NCI-H1436 treated with DMSO at 0.1 percent for 48 hours (cell line): ENCODE measurements at places on chromosomes 13 and 19.

GRCh38 chr19:45275370-45275971, 24.4 kb downstream of the MARK4 start:
- no peak for DNase-seq

DNA sequence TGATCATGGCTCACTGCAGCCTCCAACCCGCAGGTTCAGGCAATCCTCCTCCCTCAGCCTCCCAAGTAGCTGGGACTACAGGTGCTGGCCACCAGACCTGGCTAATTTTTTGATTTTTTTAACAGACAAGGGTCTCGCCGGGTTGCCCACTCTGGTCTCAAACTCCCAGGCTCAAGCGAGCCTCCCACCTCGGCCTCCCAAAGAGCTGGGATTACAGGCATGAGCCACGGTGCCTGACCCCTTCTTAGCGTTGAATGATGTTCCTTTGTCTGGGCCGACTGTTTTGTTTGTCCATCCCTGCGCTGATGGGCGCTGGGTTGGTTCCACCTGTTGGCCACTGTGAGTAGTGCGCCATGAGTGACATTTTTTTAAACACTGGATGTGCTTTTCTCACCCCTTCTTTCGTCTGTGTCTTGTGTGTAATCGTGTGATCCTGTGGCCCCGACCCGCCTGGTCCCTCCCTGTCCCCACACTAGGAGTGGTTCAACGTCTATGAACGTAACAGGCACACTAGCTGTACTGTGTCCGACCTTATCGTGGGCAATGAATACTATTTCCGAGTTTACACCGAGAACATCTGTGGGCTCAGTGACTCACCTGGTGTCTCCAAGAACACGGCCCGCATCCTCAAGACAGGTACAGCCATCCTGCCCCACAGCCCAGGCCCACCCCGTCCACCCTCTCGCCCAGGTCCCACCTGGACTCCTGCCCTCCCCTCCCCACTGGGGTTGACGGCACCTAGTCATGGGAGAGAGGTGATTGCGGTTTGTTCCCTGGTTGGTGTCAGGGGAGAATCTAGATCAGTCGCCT, 15.0 kb upstream of the EMC10 start:
- DNase-seq = no peak

GRCh38 chr13:76314495-76314894, 571.7 kb downstream of the KCTD12 start:
- no peak for DNase-seq

- DNase-seq = no peak
These were observed 564.1 kb downstream of the DCT start for GRCh38 chr13:93915269-93915809.

- DNase-seq = no peak
These were observed 287.5 kb downstream of the ZNF536 start for GRCh38 chr19:30659638-30660037.

DNA sequence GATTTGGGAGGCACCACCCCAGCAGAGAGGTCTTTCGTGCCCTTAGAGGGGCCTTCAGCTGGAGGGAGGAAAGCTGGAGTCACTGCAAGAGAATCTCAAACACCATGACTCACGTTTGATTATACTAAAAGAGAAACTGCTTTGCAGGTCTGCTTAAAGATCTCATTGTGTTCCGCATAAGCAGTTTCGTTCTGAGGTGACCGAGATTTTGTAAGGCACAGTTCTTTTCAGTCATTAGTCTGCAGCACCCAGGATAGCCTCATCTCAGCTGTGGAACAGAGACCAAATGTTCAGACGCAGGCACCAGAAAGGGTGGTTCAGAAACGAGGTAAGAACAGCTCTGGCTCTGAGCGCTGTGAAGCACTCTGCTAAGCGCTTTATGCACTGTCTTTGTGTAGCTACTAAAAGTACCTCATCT, 71.2 kb upstream of the GTF3A start:
- DNase-seq = no peak

GRCh38 chr19:51739466-51740213, 12.0 kb downstream of the FPR1 start:
- DNase-seq = no peak

- DNase-seq = no peak
These were observed 359.3 kb upstream of the PCDH20 start for GRCh38 chr13:61774903-61775302.

GRCh38 chr13:40130871-40131636, 475.6 kb downstream of the COG6 start:
- DNase-seq = no peak

DNA sequence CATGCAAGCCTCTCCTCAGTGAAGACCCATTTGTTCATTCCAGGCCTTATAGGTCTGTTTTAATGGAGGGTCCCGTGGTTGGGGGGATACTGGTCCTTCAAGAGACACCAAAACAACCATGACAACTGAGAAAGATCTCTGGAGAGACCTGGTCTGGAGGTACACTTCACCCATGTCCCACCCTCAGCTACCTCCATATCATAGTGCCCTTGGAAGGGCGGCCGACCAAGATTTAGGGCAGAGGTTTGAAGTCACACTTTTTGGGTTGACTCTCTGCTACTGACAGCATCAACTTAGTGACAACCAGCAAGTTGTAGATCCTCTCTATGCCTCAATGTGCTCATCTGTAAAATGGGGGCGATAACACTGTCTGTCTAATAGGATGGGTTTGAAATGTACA, 177.3 kb downstream of the TSHZ3 start:
- no peak for DNase-seq

- no peak for DNase-seq
These were observed 87.8 kb downstream of the MAB21L1 start for GRCh38 chr13:35388441-35389355.

- no peak for DNase-seq
These were observed 7.5 kb upstream of the SBNO2 start for GRCh38 chr19:1181606-1182005.

GRCh38 chr19:11460207-11460606, 20.6 kb downstream of the ELAVL3 start:
- DNase-seq = no peak

- no peak for DNase-seq
These were observed 230.6 kb downstream of the MTUS2 start for GRCh38 chr13:29050719-29051118.

DNA sequence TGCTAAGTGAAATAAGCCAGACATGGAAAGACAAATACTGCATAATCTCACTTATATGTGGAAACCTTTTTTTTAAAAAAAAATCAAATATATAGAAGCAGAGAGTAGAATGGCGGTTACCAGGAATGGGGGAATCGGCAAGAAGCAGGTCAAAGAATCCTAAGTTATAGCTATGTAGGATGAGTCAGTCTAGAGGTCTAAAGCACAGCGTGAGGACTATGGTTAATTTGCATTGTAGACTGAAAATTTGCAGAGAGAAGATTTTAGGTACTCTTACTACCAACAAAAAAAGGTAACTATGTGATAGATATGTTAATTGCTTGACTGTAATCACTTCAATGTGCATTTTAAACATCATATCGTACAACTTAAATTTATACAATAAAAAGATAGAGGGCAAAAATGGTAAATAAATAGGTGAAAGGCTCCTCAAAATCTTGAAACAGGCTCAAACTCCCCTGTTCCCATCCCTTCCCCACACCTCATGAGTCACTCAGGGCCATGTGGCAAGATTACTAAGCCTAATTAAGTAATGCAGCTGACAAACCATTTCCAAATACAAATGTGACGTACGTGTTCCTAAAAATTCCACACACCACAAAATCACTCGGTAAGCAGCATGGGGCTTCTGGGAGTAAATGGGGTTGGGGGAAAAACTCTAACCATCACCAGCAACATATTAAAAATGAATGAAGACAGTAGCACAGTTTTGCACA, 159.0 kb downstream of the USP12 start:
- DNase-seq = no peak

DNA sequence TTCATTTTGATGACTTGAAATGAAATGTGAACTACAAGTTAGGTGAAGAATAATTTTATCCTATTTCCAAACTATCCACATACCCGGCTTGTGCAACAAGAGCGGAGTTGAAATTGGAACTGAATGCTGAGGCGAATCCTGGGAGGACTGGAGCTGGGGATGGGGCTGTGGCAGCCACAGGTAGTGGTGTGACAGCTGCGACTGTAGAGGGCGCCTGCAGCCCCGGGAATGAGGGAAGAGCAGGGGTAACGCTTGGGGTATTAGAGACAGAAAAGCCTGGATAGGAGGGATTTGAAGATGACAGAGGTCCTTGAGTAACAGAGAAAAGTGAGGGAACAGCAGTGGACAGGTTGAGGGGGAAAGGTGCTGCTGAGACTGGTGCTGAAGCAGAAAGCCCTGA, 22.0 kb upstream of the STOML3 start:
- no peak for DNase-seq

- no peak for DNase-seq
These were observed 37.6 kb downstream of the KCTD12 start for GRCh38 chr13:76848596-76848995.

GRCh38 chr19:2663920-2664571, 38.4 kb downstream of the GNG7 start:
- DNase-seq = no peak
